ENCODE measurements at places on chromosomes 7 and 10.
A peak's percentile ranks its signal among the peaks of the same experiment; 100 is the strongest.

DNA sequence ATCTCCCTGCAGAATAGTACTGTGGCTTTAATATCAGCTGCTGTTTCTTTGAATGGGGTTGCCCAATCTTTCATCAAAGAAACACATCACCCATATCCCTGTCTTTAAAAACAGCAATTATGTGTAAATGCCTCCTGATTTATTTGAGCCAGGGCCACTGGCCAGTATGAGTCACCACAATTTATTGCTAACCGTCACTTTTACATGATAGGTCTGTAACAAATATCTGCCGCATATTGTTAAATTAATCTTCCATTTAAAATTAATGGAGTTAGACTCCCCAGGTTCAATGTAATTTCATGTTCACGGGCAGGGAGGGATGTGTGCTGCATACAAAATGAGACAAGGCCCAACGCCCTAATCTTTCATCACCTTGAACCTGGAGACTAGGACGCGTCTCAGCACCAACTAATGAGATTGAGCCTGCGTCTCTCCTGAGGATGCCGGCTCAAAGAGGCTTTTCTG is 673.4 kb downstream of the AUTS2 start:
- no peak for DNase-seq

- DNase-seq, result peak; percentile 91
These were observed 322.4 kb upstream of the KLF6 start for GRCh38 chr10:4107285-4107851.

- no peak for DNase-seq
These were observed 61.8 kb downstream of the NEURL1 start for GRCh38 chr10:103555325-103555649.

DNA sequence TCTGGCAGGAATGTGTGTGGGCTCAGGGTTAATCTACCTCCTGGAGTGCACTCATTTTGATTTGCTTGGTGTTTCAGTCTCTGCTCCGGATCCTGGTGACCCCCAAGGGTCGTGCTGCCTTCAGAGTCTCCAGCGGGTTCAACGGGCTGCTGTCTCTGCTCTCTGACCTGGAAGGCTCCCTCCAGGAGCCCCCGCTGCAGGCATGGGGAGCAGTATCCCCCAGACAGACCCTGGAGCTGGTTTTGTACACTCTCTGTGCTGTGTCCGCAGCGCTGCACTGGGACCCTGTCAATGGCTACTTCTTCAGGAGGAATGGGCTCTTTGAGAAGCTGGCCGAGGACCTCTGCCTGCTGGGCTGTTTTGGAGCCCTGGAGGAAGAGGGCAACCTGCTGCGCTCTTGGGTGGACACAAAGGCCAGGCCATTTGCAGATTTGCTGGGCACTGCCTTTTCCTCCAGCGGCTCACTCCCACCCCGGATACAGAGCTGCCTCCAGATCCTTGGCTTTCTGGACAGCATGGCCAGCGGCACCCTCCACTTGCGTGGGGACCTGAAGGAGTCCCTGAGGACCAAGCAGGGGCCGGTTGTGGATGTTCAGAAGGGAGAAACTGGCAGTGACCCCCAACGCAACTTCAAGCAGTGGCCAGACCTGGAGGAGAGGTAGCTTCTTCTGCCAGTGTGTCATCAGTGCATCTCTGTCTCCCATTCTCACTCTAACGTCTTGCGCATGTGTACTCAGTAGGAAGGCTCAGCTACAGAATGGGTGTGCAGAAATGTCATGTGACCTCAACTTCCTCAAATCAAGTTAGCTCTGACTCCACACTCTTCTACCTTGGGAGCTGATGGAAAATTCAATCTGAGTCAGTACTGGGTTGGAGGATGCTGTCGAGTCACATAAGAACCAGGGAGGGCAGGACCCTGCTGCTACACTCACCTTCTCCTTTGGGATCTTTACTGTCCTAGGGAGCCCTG is 58.5 kb downstream of the WDFY4 start:
- no peak for DNase-seq

GRCh38 chr10:12487366-12487765 is 138.0 kb downstream of the CAMK1D start:
- DNase-seq, result no peak

All from OCI-M1 (cell line).